Right lobe of liver (tissue), 6 donors: ENCODE measurements at places on chromosomes 5 and 9. TPM values are rescaled to one million over a fixed set of nuclear protein-coding genes. Genes with fewer than 3 reads are reported as not detected.

GRCh38 chr9:92406477-92406876 lies 2.1 kb upstream of the OGN start:
- DNase-seq, result no peak

GRCh38 chr5:83277154-83277553 lies 194.4 kb upstream of the VCAN start:
- no peak for DNase-seq

GRCh38 chr9:134622896-134623257 lies 18.7 kb upstream of the COL5A1 start:
- peak; percentile 22 for DNase-seq

Gene FBP2
- total RNA-seq, result not detected

DNA sequence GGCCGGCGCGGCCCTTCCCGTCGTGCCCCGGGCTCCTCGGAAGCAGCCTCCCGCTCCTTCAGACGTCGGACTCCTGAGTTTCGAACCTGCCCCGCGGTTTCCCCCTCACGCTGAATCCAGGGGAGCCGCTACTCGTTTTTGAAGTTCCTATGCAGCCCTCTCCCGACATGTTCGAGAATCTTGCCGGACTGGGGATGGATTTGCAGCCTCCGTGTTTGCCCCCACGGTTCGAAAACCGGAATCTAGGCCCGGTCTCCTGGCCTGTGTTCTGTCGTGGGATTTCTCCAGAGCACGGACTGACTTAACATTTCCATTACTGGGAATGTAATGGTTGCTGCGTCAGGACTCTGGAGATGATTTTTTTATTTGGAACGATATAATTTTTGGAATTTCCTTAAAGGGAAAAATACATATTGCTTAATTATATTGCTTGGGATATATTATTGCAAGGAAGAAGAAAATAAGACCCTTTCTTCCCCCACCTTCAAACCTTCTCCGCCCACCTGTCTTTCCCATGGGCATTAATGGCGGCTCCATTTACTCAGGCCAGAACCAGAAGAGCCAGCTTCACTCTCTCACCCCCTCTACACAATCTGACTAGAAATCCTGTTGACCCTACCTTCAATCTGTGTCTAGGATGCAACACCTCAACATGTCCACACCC lies 8.5 kb upstream of the MGAT1 start:
- no peak for DNase-seq

Gene SPATA31D1
- total RNA-seq, result not detected

DNA sequence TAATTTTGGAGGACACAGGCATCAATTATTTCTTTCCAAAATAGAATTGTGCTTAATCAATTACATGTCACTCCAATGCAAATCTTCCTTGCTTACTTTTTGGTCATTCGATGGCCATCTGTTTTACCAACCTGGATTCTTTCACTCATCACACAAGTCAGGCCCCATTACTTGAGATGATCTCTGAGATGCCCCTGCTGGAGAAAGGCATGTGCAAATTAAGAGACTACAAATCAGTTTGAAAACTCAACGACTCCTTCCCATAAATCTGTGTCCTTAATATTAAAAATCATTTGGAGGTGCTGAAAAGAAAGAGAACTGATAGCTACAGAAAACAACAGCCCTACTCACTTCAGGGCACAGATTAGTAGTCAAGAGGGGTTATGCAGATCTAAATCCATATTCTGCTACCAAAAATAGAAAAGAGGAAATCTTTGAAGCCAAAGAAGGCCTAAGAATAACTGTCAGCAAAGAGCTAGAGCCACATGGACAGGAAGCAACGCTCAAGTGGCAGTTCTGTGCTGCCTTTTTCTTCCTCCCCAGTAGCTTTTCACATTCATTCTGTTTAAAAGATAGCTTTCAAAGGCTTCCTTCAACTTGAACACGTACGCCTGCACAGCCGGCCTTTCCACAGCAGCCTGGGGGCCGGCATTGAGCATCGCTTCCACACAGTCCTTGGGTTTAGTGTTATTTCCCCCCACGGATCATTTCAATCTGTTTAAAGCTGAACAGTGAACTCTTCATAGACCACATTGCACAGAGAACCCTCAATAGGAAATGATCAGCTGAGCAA lies 79.3 kb upstream of the MAP3K1 start:
- no peak for DNase-seq

Gene CDH9
- total RNA-seq, result not detected
